Vagina (tissue), 2 donors: ENCODE measurements at places on chromosomes 12 and 14.

GRCh38 chr14:55973911-55974630, 144.1 kb upstream of the PELI2 start:
- no peak for DNase-seq

DNA sequence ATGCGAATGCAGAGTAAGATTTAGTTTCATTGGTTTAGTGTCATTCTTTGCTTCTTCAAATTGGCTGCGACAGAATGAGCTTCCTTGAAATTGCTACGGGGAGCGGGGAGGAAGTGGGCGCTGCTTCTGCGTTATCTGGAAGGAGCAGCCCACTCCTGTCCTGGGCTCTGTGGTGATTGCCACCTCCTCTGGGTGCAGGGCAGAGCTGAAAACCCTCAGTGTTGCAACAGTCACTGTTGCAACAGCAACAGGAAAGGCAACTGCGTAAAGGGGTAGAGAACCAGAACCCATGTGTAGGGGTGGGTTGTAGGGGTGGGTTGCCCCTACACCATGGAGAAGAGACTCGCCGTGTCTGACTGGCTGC, 57.7 kb downstream of the MAX start:
- no peak for DNase-seq

- no peak for DNase-seq
Observed at GRCh38 chr12:6850796-6851152, 312 bp downstream of the CDCA3 start.

DNA sequence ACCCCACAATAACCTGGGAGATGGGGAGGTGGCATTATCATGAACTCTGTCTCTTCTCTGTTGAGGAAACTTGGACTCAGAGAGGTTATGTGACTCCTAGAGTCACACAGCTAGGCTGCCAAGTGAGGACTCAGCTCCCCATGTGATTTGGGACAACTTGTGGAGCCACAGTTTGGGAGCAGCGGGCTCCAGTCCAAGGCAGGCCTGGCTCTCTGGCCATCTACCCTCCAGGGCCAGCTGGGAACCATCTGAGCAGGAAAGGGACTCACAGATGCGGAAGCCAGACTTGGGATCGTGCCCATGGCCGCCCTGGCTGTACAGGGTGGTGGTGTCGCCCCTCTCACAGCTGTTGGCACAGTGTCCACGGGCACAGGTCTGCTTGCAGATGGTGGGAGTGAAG, 59.1 kb downstream of the ISCA2 start:
- DNase-seq, result no peak

- peak; percentile 72 for DNase-seq
Observed at GRCh38 chr12:93550748-93551611, 21.5 kb upstream of the SOCS2 start.

DNA sequence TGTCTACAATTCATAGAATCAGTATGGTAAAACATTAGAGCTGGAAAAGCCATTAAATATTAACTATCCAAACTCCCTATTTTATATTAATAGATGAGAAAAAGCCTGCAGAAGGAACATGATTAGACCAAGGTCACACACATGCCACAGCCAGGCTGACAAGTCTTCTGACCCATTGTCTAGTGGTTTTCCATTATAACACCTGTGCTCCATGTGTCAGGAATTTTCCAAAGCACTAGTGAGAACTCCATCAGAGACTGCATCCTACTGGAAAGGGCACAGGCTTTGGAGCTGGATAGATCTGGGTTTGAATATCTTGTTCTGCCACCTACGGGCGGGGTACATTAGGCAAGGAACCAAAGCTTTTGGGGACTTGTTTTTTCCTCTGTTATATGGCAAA, 325.5 kb downstream of the RAD51B start:
- DNase-seq, result no peak

GRCh38 chr12:24884911-24885310, 64.0 kb downstream of the BCAT1 start:
- no peak for DNase-seq

DNA sequence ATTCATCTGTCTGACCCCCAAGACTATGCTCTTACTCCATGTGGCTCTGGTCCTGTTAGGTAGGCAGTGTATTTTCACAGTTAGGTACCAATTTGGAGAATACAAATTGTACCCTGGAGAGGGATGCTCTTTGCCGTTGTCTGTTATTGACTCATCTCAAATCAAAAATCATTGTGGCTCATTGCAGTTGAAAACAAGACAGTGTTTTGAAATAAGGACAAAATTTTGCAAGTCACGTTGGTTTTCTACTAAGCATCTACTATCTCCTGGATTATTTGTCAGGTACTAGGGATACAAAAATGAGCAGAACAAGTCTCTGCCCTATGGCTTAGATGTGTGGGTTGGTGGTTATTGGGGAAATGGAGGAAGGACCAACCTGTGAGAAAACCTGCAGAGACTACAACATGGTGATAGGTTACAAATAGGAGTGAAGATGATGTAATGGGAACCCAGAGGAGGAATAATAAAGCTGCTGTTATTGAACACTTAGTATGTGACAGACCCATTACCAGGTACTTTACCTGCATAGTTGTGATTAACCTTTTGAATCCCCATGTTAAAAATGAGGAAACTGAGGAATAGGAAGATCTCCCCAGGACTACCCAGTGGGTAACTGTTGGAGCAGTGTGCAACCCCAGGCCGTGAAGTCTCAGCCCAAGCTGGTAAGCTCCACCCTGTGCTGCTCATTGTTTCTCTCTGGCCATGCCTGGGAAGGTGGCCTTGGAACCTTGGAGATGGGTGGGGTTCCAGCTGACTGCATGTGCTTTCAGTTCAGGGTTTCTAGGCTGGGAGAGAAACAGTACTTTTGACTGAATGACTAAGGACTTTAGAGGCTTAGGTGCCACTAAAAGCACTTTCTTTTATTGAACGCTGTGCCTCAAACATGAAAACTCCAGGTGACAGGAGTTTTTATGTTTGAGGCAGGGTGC, 72.9 kb upstream of the SRSF5 start:
- no peak for DNase-seq

GRCh38 chr12:12534166-12534866, 28.3 kb downstream of the DUSP16 start:
- DNase-seq, result no peak

DNA sequence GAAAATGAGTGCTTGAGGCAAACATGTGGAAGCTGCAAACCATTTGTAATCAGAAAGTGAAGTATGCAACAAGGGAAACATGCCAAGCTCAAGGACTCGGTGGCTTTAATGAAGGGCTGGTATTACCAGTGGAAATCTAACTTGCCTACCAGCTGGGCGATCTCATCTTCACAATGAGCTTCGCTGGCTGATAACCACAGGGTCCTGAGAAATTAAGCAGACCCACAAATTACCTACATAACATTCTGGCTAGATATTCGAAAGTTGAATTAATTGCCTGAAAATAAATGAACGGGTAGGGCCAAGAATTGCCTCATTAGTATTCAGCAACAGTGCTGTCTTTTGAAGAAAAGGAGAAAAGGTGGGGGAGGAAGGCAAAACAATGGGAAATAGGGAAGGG, 439.4 kb downstream of the PDZRN4 start:
- DNase-seq, result no peak

GRCh38 chr12:29907461-29907860, 123.7 kb upstream of the TMTC1 start:
- no peak for DNase-seq

DNA sequence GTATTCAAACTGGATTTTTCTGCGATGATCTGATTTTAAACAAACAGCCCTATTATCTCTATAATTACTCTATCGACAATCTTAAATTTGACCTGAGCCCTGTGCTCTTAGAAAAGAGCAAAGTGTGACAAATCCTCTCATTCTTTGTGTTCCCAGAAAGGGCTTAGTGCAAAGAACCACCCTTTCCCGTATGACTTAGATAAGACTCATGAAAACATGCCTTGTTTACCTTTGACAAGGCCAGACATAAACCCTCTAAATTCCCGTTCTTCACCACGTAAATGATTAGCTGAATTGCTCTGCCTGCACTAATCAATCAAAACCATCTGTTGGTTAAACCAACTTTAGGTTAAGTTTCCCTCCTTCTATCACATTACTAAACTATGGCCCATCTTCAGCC, 285.7 kb upstream of the SEL1L start:
- no peak for DNase-seq
